ENCODE measurements at places on chromosomes 5 and 9.

- DNase-seq: no peak
Measured at GRCh38 chr5:171865471-171865870, 79.9 kb downstream of the SMIM23 start.

- DNase-seq: no peak
Measured at GRCh38 chr5:52838326-52839015, 50.8 kb downstream of the ITGA1 start.

GRCh38 chr5:10854506-10855277, 93.7 kb upstream of the DAP start:
- DNase-seq: no peak

DNA sequence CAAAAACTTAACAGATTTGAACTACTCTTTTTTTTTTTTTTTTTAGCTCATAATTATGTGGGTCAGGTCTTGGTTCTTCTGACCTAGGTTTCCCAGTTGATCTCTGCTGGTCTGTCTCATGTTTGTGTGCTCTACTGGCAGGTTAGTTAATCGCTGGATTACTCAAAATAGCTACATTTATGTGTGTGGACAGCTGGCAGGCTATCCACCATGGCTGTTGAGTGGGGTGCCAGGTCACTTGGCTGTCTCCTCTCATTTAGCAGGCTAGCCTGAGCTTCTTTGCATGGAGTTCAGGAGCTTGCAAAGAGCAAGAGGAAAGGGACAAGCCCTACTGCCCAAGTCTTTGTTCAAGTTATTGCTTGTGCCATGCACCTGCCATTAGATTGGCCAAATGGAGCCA, 9.3 kb downstream of the ADCY2 start:
- no peak for DNase-seq

DNA sequence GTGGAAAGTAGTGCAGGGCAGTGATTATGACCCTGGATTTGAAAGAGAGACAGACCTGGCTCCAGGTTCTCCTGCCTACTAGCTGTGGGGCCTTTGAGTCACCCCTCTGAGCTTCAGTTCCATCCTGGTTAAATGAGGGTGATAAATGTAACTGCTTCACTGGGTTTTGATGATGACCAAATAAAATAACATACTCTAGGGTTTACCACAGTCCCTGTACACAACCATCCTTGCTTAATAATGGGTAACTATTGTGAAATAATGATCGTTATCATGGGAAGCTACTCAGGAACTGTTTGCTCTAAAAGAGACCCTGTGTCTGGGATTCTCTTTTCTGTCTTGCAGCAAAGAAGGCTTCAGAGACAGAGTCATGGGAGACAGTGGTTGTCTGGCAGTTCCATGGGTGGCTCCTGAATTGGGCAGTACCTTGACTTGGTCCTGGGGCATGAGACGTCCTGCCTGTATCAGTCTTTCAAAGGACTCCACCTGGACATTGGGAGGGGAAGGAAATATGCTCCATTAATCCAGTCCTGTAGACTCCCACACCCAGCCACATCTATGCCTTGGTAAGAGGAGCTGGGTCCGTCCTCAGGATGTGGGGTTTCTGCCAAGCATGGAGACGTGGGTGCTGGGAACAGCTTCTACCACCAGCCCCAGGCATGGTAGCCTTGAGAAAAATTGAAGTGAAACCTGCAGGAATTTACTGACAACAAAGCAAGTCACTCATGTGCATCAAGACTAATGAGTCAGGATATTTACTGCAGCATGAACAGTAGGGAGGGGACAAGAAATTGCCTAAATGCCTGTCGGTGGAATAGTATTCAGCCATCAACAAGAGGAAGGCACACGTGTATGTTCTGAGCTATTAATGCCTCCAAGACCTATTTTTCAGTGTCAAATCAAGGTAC, 23.4 kb downstream of the AKNA start:
- DNase-seq: peak; percentile 56

DNA sequence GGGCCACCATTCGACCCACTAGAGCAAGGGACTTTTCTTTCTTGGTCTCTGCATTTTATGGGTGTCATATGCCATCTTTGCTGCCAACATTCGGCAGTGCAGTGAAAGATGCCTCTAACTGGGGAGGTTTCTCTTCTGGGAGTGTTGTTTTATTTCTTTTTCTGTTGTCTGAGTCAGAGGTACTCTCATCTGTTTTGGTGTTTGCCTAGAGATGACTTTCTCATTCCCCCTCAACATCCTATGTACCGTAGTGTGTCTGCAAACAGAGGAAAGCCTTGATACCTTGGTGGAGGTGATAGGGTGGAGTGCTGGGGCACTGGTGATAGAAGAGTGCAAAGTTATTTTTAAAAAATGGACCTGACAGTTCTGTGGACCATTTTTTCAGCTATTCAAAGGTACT, 182.1 kb downstream of the ARHGAP26 start:
- DNase-seq: no peak

DNA sequence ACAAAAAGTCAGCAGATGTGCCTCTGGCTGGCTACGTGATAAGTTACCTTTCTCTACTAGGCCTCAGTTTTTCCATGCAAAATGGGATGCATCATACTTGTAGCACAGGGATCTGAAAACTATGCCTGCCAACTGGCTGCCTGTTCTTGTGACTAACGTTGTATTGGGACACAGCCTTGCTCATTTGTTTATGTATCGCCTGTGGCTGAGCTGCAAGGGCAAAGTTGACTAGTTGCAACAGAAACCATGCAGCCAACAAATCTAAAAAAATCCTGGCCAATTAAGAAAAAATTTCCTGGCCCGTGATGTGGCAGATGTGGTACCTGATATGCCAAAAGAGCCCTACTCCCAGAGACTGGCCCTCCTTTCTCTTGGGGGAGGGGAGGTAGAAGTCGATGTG, 131.3 kb downstream of the SEC61B start:
- no peak for DNase-seq
